ENCODE measurements at places on chromosomes 2 and 18.

DNA sequence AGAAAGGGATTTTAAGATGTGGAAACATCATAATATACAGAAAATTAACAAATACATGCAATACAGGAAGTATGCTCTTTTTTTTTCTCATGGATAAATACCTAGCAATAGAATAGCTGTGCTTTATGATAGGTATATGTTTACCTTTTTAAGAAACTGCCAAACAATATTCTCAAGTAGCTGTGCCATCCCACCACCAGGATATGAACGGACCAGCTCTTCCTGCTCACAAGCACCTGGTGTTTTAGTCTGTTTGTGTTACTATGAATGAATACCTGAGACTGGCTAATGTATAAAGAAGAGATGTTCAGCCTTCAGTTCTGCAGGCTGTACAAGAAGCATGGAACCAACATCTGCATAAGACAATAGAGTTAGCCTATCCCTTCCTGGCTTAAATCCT is 19.9 kb upstream of the UGT1A8 start:
- no peak for DNase-seq

DNA sequence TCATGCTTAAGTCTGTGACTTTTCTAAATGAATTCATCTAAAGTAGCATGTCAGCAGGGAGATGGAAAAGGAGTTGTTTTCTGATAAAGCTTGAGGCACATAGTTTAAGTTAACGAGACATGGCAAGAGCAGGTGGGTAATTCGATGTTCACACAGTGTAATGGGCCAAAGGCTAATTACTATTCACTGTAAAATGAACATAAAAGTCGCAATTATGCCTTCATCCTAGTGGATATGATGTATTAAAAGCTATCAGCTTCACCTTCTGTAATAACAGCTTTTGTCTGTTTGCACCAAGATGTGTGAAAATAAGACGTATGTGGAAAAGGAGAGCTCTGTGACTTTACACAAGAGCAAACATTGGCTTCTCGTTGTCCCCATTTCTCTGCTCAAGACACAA is 94.2 kb upstream of the CDH20 start:
- no peak for DNase-seq

- peak; percentile 90 for DNase-seq
Measured at GRCh38 chr18:74840492-74841167, 243.0 kb downstream of the ZNF407 start.

DNA sequence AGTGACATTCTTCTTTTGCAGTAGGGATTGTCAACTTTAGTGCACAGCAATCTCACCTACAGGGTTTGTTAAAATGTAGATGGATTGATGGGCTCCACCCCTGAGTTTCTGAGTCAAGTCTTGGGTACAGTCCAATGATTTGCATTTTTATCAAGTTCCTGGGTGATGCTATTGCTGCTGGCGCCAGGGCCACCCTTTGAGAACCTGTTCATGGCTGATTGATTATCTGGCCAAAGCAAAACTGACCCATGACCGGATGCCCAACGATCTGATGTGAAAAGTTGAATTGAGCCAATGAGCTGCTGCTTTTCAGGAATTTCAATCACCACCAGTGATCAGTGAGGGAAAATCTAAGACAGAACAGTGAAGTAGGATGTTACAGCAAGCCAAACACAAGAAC is 675.3 kb downstream of the TMEM182 start:
- DNase-seq, result no peak

DNA sequence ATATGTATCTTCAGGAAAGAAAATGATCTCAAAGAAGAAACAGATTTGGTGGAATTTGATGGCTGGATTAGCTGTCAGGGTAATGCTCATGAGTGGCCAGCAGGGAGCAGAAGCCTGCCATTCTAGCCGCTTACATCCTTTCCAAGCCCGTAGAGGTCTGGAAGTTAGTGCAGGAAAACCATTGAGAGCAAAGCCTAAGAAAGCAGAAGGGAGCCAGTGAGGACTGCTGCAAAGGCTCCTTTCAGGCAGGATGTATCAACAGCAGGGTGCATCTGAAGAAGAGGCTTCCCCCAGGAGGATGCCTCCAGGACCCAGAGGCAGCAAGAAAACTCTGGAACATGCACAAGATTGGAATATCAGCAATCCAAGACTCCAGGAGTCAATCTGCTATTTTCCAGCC is 22.9 kb upstream of the LBH start:
- peak; percentile 78 for DNase-seq

- no peak for DNase-seq
Measured at GRCh38 chr2:34670482-34670881, 1071.4 kb upstream of the FAM98A start.

DNA sequence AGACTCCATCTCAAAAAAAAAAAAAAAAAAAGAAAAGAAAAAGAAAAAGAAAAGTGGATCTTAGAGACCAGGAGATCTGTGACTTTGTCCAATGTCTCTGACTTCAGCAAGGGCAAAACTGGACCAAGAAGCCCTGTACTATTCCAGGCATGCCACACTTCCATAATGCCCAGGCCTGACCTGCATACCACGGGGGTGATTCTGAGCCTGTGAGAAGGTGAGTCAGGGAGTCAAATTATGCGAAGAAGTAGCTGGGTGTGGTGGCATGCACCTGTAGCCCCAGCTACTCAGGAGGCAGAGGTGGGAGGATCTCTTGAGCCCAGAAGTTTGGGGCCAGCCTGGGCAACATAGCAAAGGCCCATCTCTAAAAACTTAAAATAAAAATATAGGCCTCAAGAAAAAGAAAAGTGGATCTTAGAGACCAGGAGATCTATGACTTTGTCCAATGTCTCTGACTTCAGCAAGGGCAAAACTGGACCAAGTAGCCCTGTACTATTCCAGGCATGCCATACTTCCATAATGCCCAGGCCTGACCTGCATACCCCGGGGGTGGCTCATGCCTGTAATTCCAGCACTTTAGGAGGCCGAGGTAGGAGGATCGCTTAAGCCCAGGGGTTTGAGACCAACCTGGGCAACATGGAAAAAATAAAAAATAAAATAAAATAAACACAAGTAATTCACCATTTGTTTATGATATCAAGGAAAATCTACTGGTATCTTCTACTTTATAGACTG is 12.2 kb upstream of the PUM2 start:
- DNase-seq, result no peak

- DNase-seq, result no peak
Measured at GRCh38 chr2:47270421-47270820, 115.3 kb upstream of the STPG4 start.

- DNase-seq, result no peak
Measured at GRCh38 chr2:185127412-185127811, 529.1 kb downstream of the ZNF804A start.

DNA sequence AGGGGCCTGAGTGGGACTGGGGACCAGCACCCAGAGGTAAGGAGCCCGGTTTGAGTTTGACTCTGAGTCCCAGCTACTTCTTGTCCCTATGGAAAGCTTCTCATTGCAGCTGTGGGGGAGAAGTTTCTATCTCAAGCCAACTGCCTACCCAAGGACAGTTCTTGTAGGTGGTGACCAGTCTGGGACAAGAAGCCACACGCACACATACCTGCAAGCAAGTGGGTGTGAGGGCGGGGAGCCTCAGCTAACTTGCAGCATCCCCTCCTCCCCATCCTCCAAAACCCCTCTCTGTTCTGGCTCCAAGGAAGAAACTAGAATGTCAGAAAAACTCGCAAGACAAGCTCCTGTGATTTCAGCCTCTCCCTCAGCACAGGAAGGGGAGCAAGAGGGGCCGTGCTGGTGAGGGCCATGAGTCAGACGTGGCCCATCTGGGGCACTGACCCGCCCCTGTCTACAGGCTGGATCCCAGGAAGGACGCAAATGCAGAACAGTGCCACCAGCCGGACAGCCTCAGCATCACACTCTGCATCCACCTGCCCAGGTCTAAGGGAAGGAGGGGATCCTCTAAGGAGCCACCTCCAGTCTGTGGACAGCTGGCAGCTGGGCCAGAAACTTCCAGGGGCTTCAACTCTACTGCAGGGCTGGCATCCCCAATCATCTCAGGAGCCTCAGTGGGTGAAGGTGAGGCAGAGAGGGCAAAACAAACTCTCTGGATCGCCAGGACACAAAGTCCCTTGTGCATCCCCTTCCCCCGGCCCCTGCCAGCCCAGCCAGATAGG is 103.4 kb downstream of the TNS1 start:
- peak; percentile 85 for DNase-seq

DNA sequence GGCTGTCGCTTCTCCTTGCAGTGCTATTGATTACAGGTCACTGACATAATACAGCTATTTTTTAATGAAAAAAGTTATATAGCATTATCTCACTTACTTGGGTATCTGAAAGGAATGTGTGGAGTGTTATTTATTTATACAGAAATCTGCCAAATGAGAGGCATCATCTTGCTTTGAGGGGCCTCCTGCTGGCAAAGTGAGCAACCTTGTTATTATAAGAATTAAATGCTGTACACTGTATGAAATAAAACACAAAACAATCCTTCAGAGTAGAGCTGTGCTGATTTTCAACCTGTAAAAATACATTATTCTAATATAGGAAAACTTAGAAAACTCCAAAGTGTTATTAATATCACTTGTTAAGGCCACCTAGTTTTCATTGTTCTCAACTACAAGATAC is 20.9 kb downstream of the ERBB4 start:
- no peak for DNase-seq

- no peak for DNase-seq
Measured at GRCh38 chr2:158498043-158498748, 41.4 kb downstream of the PKP4 start.

- DNase-seq, result no peak
Measured at GRCh38 chr2:196984903-196985302, 58.4 kb upstream of the PGAP1 start.

GRCh38 chr2:59584958-59585357 is 968.5 kb downstream of the BCL11A start:
- no peak for DNase-seq

- DNase-seq, result no peak
Measured at GRCh38 chr18:9835113-9835755, 50.5 kb upstream of the TXNDC2 start.

DNA sequence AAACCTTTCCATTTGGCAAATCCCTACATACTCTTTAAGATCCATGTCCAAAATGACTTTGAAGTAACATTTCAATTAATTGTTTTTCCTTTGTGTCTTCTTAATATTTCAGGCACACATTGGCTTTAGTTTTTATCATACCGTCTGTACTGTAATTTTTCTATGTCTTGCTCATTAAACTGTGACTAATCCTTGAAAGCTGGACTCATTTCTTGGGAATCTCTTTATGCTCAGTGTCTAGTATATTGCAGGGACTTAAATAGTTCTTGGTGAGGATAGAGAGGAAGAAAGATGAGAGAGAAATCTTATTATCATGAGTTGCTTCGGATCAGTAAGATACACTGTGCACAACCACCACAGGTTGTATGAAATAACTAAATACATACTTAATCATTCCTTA is 448.3 kb upstream of the ST6GAL2 start:
- DNase-seq, result no peak

- DNase-seq, result peak; percentile 69
Measured at GRCh38 chr2:38740851-38741731, 10.1 kb downstream of the SRSF7 start.

GRCh38 chr18:39340418-39340817 is 1774.8 kb upstream of the CELF4 start:
- DNase-seq, result no peak

- peak; percentile 92 for DNase-seq
Measured at GRCh38 chr2:27086090-27086723, 365 bp upstream of the KHK start.

GRCh38 chr2:136143603-136144451 is 25.9 kb upstream of the CXCR4 start:
- DNase-seq, result no peak

- DNase-seq, result peak; percentile 11
Measured at GRCh38 chr2:226411727-226412360, 387.8 kb downstream of the IRS1 start.

DNA sequence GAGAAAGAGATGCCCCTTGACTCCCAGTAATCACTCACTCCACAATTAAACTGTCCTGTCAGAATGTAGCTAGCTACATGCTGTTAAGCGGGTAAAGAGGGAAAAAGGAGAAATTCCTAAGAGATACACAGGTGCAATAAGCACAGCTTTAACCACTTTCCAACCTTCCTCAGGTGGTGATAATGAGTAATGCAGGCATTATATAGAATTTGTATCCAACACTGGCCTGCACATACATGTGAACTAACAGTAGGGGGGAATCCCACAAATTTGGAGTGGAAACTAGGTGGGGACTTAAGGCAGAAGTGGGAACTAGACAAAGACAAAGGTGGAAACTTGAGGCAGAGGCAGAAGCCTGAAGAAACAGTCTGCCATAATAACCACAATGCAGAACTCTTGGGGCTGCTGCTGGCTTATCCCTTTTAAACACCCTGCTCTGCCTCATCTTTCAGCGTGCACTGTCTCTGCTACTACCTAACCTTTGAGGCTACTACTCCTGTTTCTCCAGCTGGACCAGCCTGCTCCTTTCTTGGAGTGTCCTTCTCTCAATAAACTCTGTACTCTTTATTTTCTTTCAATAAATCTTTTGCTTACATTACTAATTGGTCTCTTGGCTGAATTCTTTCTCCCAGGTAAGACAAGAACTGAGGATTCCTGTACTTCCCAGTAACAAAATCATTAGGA is 259.7 kb downstream of the PDE11A start:
- DNase-seq, result no peak

GRCh38 chr2:49714454-49714853 is 560.1 kb upstream of the FSHR start:
- DNase-seq, result no peak

GRCh38 chr18:48777026-48777743 is 173.6 kb downstream of the SMAD7 start:
- DNase-seq, result peak; percentile 67

Measured in lung microvascular endothelial cell (primary cell).